Omental fat pad (tissue), 4 donors: ENCODE measurements at places on chromosomes 1 and 21. TPM values are rescaled to one million over a fixed set of nuclear protein-coding genes. Genes with fewer than 3 reads are reported as not detected.

Gene RHD
- total RNA-seq: not detected

Gene CYP4B1
- total RNA-seq: 194 TPM

DNA sequence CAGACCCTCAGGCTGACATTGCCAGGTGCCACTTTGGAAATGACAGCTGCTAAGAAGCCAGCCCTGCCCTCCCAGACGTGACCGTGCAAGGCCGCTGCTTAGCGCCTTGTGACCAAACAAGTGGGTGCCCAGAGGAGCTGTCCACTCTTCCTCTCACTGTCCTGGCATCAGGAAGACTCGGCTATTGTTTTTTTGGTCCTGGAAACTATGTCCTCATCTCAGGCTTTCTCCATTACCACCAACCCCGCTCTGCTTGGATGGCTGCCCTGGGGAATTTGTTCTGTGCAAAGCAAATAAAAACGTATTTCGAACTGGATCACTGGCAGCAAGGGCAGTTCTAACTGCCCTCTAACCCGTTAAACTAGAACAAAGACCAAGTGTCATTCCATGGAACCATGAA lies 13.7 kb upstream of the TENT5C start:
- no peak for DNase-seq

DNA sequence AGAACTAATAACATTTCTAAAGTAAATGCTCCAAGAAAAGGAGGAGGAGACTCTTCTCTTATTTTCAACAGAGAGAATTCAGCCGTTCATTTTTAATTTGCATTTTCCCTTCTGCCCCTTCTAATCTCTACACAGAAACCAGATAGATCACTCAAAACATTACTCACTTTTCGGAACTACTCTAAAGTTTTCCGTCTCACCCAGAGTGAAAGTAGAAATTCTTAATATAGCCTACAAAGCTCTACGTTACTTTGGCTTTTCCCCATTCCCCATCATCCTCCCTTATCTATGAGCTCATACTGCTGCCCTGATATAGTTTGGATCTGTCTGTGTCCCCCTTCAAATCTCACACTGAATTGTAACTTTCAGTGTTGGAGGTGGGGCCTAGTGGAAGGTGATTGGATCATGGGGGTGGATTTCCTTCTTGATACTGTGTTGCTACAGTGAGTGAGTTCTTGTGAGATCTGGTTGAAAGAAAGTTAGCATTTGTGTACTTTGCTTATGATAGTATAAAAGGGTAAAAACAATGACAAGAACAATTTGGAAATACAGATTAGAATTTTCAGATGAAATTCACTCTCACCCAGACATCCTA lies 188.2 kb downstream of the AMY1C start:
- DNase-seq: no peak

DNA sequence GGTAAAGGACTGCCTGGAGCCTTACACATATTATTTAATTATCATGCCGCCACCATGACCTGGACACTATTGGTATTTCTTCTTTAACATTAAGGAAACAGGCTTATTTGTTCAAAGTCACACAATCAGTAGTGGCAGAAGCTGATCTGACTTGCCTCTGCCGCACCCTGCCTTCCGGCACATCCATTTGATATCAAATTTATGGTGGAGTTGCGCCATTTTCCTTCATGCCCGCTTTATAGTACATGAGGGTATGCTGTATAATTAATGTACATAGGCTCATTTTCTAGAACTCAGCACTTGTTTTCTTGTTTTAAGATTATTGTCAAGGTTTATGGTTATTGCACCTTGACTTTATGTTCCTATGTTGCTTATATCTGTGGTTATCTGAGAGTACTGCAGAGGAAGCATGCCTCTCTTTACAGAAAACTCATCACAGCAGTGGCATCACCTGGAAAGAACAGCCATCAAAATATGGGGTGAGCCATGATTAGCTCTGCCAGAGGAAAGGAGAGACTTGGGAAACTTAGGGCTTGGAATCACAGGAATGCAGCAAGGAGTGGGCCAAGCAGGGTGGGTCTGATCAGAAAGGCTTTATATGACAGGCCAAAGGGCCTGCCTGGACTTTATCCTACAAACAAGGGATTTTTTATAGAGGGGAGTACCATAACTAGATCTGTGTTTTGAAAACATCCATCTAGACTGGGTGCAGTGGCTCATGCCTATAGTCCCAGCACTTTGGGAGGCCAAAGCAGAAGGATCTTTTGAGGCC lies 72.2 kb upstream of the GJB5 start:
- no peak for DNase-seq

GRCh38 chr1:1272341-1273208 lies 1.1 kb downstream of the UBE2J2 start:
- DNase-seq: no peak

GRCh38 chr1:89198491-89199072 lies at the start of gene GBP4:
GBP4 (minus strand) TSS chr1:89198942; CDS start chr1:89198834, 108 bp downstream.
- no peak for DNase-seq

DNA sequence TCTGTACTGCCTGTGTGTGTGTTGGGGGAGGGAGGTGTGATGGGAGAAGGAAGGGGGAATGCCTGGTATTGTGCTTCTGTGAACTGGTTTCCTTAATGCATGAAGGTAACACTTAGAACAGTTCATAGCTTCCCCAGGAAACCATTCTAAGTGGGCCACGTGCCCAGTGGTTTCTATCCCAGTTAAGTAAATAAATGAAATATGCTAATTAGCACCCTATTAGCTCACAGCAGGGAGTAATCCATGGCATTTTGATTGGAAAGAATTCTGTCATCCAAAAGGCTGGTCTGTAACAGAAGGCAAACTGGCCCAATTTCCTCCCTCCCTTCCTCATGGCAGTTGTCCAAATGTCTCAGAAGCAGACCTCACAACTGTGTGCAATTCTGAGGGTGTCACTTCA lies 199.3 kb downstream of the TTLL7 start:
- DNase-seq: no peak

DNA sequence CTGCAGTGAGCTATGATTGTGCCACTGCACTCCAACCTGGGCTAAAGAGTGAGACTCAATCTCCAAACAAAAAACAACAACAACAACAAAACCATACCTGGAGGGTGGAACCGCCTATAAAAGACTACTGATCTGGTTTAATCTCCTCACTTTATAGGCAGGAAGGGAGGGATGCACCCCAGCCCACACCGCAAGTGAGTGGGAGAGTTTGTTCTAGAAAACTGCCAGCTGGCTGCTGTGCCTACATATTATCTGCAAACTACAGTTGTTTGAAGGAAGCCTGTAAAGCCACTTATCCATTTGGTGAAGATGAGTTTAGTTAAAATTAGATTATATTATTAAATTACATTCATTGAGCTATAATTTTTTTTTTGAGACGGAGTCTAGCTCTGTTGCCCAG lies 9.1 kb upstream of the SRSF10 start:
- no peak for DNase-seq
